Activated CD4-positive, alpha-beta memory T cell treated with anti-CD3 and anti-CD28 coated beads for 36 hours (primary cell): ENCODE measurements at places on chromosomes 4 and X.

DNA sequence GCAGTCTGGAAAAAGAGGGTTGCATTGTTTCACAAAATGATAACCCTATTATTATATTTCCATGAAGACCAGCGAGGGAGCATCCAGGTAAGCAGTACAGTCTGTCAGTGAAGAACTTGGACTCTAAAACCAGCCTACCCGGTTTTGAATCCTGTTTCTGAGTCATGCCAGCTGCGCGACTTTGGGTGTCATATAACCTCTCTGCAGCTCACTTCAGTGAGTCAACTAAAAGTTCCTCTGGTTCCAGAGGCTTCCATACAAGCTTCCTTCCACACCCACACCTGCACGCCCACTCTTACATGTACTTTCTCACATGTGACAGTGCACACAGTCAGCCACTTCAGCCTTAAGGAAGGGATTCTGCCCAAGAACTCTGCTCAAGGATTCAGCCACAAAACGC is 49.8 kb upstream of the PRPS2 start:
- no peak for DNase-seq

DNA sequence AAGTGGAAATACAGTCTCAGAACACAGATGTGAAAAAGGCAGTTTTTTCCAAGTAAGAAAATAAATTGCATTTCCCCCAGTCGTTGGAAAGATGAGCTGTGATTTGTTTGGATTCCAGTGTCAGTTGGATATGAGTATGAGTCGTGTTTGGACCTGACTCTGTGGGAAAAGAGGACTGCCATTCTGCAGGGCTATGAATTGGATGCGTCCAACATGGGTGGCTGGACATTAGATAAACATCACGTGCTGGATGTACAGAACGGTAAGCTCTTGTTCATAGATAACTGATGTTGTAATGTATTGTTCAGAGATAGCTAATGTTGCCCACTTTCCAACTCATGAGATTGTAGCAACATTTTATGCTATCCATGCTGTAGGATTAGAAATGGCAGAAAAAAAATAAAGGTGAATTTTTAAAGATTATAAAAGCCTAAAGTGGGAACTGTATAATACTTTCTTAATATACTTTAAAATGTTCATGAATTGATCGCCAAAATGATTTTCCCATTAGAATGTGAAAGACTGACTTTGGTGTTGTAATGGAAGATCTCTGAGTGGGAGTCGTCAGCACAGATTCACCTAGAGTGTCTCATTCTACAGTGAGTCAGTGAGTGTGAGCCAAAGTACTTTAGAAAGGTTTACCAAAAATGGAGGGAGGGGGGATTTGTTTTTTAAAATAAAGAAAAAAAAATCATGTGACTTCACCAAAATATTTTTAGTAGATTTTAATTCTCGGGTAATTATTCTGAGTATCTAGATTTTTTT is 178.7 kb downstream of the DCTD start:
- no peak for DNase-seq

GRCh38 chr4:17447675-17448298 is 64.1 kb downstream of the QDPR start:
- peak; percentile 51 for DNase-seq

GRCh38 chrX:40099055-40099958 is 1.5 kb upstream of the BCOR start:
- peak; percentile 76 for DNase-seq

GRCh38 chrX:12329476-12329875 is 191.2 kb downstream of the FRMPD4 start:
- DNase-seq: no peak

DNA sequence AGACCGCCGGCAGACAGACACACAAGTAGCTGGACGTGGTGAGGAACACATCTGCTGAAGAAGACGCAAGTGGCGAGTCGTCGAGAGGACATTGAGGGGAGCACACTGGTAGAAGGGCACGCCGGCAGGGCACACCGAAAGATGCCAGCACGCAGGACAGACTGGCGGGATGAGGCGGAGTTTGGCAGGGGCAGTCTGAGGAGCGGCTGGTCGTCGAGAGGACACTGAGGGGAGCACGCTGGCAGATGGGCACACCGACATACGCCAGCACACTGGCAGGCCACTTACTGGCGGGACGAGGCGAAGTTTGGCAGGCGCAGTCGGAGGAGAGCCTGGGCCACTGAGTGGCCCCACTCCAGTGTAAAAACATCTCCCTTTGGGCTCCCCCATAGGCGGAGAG is 42.1 kb downstream of the RASGEF1B start:
- DNase-seq: no peak

DNA sequence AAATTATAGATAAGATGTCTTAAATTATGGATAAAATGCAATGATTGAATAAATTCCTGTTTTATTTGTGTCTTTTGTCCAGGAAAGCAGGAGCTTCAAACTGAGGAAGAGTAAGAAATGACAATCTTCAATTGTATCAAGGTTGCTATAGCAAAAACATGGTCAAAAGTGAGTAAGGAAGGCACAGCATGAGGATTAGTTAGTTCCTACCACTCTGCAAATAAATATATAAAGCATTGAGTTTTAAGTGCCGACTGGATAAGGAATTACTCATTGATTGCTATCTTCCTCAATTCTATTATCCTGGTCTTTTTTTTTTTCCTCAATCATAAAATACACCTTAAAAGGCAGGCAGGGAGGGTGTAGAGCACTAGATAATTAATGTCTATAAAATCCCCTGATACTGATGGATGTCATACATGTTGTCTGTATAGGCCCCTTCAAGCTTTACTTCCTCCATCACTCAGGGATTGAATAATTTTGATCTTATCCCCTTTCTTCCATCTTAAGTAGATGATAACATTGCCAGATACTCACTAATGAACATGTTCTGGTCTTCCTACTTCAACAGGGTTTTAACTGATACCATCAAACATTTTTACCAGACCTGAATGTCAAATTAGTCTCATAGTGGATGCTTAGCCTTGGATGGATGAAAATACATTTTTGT is 86.6 kb downstream of the MID1 start:
- DNase-seq: no peak

DNA sequence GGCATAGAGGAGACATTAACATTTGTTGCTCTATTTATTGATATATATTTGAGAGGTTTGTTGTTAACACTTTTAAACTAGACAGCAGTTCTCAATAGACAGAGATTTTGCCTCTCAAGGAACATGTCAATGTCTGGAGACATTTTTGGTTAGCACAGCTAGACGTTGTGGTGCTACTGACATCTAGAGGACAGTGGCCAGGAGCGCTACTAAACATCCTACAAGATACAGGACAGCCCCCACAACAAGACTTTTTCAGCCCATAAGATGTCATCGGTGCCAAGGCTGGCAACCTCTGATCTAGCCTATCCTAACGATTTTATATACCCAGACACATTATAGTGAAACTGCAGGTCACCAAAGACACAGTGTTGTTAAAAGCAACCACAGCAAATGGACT is 18.4 kb upstream of the CTSO start:
- DNase-seq: no peak

DNA sequence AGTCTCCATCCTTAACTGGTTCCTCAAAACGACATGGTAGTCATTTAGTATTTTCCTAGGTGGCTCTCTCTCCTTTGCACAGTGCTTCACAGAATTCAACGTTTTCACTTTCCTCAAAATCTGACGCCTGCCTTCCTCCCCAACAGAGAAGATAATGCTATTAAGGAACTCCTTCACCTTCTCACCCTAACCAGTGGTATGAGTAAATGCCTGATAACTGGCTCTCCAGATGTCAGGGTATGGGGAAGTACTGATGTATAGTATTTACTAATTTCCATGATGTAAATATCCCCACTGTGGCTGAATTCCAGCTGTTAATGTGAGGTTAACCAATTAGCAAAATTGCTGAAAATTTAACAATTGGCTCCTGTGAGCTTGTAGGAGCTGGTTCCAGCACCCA is 28.8 kb upstream of the NSUN7 start:
- no peak for DNase-seq

GRCh38 chr4:6957994-6958393 is 48.4 kb downstream of the TBC1D14 start:
- no peak for DNase-seq

- DNase-seq: no peak
Observed at GRCh38 chrX:49951524-49952193, 29.3 kb downstream of the CLCN5 start.

DNA sequence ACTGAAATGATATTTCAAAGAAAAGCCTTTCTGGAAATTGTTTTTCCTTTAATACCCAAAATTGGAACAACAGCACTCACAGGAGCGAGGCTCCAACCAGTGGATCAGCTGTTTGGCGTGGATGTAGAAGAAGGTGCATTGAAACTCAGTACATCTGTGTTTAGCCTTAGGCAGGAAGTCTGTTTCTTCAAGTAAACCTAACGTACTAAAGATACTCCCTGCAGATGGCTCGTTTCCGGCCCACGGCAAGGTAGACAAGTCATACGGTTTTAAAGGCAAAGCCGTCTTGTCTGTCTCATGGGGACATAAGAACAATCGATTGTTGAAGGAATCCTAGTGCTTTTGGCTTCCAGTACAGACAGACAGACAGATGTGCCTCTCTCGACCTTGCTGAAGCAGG is 50.0 kb upstream of the CLCN4 start:
- peak; percentile 67 for DNase-seq

- DNase-seq: no peak
Observed at GRCh38 chr4:138609943-138610350, 367.8 kb upstream of the SLC7A11 start.

DNA sequence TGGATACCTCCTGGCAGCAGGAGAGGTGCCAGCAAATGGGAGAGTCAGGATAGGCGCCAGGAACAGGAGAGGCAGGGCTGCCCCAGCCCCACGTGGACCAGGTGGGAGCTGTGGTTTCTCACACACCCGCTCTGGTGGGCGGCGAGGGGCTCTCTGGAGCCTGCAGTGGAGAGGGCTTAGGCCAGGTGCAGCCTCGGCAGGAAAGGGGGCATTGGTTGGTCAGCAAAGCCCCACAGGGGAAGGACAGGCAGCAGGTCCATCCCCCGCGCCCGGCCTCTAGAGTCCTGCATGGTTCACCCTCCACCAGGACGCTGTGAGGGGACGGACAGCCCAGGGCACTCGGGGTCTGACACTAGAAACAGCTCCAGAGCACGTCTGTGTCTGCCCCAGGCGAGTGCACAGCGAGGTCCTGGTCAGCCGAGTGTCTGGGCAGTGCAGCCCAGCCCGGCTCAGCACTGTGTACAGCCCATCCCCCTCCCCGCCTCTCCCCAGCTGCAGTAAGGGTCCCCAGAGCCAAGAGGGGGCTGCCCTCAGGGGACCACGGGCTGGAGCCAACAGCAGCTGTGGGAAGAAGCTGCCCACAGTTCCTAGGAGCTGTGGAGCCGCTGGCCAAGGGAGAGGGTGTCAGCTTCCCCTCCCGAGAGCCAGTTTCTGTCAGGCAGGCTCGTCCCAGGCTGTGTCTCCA is 8.2 kb downstream of the ATP5ME start:
- DNase-seq: no peak

- DNase-seq: no peak
Observed at GRCh38 chrX:44162964-44163475, 180.5 kb downstream of the EFHC2 start.
